Right kidney (tissue), 9 donors: ENCODE measurements at places on chromosomes 2 and 18.

GRCh38 chr2:217992061-217992460, 10.7 kb downstream of the TNS1 start:
- no peak for DNase-seq

GRCh38 chr18:33282709-33283333, 157.7 kb downstream of the CCDC178 start:
- no peak for DNase-seq

- no peak for DNase-seq
Observed at GRCh38 chr2:47568164-47568850, 165.4 kb downstream of the MSH2 start.

GRCh38 chr2:175834477-175834876, 167.6 kb downstream of the LNPK start:
- DNase-seq = no peak

- DNase-seq = no peak
Observed at GRCh38 chr2:239711911-239712570, 311.2 kb upstream of the HDAC4 start.

GRCh38 chr2:238816291-238816690, 31.6 kb upstream of the TWIST2 start:
- no peak for DNase-seq

GRCh38 chr2:15378148-15378908, 182.8 kb downstream of the NBAS start:
- DNase-seq = no peak

- no peak for DNase-seq
Observed at GRCh38 chr2:43851011-43851980, 12.5 kb downstream of the ABCG8 start.

GRCh38 chr2:100640431-100641124, 77.8 kb downstream of the PDCL3 start:
- DNase-seq = no peak

- no peak for DNase-seq
Observed at GRCh38 chr2:9594366-9595054, 36.3 kb downstream of the YWHAQ start.

- DNase-seq = no peak
Observed at GRCh38 chr2:159285433-159285832, 1.1 kb downstream of the WDSUB1 start.

GRCh38 chr2:63796366-63796765, 45.3 kb upstream of the UGP2 start:
- DNase-seq = no peak

GRCh38 chr2:51108794-51109193, 76.9 kb upstream of the NRXN1 start:
- no peak for DNase-seq

GRCh38 chr2:138853761-138854160, 73.6 kb upstream of the NXPH2 start:
- DNase-seq = no peak

- DNase-seq = no peak
Observed at GRCh38 chr2:96550787-96551604, 14.4 kb downstream of the ARID5A start.

- no peak for DNase-seq
Observed at GRCh38 chr2:99776206-99776905, 286.5 kb upstream of the REV1 start.

GRCh38 chr2:173963323-173963816, 1.8 kb downstream of the SP3 start:
- peak; percentile 87 for DNase-seq

DNA sequence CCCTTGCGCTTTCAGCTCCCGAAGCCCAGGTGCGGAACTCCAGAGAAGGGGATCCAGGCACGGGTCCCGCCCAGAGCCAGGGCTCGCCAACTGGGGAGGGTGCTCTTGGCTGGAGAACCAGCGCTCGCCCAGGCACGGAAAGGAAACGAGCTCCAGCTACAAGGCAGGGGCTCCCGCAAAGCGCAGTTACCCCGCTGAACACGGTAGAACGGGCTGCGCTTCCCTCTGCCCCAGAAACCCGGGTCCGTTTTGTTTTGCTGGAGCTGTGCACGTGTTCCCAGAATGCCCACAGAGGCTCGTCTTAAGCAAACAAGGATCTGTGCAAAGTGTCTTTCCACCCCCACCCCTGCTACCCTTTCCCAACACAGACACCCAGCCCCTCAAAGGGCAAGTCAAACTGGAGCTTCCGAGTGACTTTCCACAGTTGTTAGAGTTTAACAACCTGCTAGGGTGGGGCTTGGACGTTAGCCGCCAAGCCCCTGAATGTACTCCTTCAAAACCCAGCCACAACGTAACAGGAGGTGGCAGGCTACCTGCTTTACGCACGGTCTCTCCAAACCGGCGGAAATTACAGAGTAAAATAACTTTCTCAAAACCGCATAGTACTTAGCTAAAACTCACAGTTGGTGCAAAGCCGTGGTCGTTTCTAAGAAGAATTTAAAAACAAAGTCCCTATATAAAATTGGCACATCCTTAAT, 775 bp downstream of the RNF125 start:
- no peak for DNase-seq

GRCh38 chr2:177289824-177290628, 25.5 kb upstream of the NFE2L2 start:
- DNase-seq = no peak

GRCh38 chr2:173962031-173962430, 3.1 kb downstream of the SP3 start:
- DNase-seq = no peak

GRCh38 chr2:69131983-69132675, 119.2 kb downstream of the ANTXR1 start:
- no peak for DNase-seq

DNA sequence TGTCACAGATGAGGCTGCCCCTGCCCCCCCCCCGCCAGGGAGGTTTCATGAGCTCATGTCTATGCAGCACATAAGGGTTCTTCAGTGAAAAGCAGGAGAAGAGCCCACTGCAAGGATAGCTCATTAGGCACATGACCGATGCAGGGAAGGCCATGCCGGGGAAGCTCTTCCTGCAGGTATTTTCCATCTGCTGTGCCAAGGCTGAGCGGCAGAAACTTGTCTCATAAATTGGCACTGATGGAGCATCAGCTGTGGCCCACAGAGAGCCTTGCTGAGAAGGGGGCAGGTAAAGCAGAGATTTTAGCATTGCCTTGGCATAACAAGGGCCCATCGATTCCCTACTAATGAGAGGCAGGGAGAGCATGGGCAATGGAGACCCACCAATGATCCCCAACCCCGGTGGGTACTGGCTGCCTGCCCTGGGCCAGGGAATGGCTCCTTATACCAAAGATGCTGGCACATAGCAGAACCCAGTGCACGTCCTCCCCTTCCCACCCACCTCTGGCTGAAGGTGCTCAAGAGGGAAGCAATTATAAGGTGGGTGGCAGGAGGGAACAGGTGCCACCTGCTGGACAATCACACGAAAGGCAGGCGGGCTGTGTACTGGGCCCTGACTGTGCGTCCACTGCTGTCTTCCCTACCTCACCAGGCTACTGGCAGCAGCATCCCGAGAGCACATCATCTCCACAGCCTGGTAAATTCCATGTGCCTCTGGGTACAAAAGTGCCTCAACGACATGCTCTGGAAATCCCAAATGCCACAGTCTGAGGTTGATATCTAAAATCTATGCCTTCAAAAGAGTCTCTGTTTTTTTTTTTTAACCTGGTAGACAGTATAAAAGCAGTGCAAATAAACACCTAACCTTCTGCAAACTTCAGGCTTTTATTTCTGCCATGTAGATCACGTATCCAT, 41.4 kb downstream of the STEAP3 start:
- DNase-seq = peak; percentile 33

- no peak for DNase-seq
Observed at GRCh38 chr2:217326238-217327022, 466.6 kb upstream of the TNP1 start.

DNA sequence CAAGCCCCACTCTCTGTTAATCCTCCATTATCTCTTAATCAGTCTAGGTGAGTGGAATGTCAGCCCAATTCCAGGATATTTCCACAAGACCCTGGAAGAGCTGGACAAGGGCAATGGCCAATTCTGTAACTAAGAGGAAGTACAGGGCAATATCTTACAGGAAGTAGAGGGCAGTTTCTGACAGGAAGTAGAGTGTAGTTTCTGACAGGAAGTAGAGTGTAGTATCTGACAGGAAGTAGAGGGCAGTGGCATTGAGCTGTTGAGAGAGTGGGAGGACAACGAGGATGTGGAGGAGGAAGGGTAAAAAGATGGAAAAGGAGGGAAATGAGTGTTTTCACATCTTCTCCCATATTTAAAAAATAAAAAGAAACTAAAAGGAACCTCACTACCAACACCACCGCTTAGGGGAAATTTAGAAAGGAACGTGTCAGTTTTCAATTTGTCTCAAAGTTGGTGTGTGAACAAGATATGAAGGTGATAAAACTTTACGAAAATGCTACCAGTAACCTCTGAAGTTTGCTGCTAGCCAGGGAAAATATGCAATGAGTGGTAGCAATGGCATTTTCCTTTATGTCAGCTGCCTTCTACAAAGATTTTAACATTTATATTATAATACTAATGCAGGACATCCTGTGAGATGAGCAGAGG, 430.9 kb upstream of the HNRNPA3 start:
- no peak for DNase-seq

- DNase-seq = no peak
Observed at GRCh38 chr2:222160944-222161343, 137.9 kb downstream of the PAX3 start.

DNA sequence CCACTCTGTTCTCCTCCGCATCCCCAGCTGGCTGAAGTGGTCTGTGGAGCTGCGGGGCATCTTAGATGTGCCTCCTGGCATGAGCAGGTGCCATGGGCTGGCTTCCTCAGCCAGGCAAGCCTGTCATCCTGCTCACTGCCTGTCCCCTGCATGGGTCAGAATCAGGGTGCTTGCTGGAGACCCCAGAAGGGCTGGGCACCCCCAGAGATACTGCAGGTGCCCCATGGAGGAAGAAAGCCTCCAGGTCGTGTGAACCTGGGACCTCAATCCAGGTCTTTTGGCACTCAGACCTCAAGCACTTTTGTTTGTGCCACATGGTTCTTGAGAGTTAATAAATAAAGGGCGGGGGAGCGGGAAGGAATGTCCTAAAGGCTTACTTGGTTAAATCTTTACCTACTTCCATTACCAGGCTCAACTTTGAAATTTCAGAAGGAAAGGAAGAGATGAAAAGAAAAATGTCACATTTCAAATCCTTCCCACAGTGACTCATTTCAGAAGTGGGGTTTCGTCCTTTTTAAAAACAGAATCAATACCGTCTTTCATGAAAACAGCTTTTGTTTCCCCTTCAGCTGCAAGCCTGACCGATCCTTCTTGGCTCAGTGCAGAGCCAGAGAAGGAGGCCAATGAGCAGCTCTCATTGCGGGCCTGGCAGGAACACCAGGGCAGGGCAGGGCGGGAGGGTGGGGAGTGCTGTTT, 69.9 kb downstream of the RHOB start:
- no peak for DNase-seq

GRCh38 chr2:3125761-3126130, 251.9 kb downstream of the EIPR1 start:
- DNase-seq = no peak

DNA sequence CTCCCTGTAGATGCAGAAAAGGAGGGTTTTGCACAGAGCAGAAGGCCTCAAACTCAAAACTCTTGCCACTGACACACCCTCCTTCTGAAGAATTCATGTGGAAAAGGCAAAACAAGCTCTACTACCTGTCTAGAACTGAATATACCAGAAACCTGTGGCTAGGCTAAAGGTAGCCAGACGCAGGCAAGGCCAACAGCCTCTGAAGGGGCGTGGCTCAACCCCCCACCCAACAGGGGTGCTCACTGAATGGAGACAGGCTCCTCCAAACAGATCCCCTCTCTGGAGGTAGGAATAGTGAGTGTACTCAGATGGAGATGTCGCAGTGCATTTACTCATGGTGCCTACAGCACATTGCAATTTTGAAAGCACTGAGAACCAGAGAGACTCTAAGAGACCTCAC, 3.0 kb upstream of the STK17B start:
- no peak for DNase-seq

DNA sequence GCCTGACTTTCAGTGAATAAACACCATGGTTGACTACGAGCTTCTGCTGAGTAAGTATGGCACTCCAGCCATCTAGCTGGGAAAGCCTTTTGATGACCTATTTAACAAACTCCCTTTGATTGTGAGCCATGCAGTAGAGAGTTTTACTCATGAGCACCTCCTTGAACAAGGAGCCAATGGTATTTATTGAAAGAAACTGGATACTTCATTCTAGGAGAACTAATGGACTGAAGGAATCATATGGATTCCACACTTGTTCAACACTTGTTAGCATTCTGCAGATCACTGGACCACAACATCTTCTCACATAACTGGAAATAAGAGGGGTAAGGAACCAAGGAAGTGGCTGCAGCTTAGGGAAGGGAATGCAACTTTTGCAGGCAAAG, 320.9 kb upstream of the ETAA1 start:
- DNase-seq = no peak

DNA sequence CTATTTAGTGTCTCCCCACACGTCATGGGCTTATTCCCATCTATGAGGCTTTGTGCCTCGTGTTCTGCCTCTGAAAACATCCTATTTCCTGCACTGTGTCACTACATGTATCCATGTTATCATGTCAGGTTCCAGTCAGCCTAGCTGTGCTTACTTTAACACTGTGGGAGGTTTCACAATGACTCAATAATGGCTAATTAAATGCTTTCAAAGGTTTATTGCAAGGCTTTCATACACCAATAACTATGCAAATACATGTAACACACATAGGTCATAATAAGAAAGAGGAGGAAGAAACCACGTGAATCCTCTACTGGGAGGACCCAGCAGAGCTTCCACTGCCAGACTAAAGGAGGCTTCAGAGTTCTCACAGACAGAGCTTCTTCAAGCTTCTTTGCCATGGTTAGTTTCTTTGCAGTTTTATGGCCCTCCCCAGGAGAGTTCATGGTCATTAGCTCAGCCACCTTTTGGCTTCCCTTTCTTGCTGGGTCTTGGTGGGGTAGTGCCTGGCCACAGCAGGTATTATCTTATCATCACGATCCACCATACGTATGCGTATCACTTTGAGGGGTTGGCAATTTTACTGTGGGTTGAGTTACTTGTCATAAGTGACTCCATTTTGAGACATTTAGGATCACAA, 5.1 kb upstream of the COLEC12 start:
- DNase-seq = no peak
